NCI-H82 (cell line): ENCODE measurements at places on chromosomes 16 and 17.

DNA sequence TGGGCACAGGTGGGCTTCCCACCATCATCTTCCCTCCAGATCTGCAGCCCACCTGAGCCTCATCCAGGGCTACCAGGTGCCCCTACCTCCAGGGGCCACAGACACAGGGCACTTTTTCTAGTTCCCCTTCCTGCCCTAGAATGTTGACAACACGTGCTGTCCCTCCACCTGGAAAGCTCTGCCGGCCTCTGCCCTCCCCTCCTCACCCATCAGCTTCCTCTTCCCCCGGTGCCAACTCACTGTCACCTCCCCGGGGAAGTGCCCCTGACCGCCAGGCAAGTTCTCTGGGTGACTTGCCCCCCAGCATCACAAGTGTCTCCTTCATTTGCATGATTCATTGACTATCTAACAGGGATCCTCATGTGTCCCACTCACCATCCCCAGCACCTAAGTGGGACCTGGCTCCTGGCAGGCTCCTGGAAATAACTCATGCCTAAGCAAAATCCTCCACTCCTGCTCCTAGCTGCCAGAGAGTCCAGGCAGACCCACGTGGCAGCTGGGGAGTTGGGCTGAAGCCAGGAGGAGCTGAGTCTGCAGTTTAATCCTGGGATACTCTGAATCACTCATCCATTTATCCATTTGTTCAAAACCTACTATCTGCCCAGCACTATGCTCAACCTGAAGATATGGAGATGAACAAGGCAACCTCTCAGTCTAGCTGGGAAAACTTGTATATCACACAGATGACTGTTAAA is 304.4 kb downstream of the FOXL1 start:
- DNase-seq, result peak; percentile 77

GRCh38 chr17:27566671-27567562 is 64.1 kb upstream of the LGALS9 start:
- DNase-seq, result no peak

- peak; percentile 35 for DNase-seq
Observed at GRCh38 chr17:44977814-44978550, 9.9 kb upstream of the C1QL1 start.

DNA sequence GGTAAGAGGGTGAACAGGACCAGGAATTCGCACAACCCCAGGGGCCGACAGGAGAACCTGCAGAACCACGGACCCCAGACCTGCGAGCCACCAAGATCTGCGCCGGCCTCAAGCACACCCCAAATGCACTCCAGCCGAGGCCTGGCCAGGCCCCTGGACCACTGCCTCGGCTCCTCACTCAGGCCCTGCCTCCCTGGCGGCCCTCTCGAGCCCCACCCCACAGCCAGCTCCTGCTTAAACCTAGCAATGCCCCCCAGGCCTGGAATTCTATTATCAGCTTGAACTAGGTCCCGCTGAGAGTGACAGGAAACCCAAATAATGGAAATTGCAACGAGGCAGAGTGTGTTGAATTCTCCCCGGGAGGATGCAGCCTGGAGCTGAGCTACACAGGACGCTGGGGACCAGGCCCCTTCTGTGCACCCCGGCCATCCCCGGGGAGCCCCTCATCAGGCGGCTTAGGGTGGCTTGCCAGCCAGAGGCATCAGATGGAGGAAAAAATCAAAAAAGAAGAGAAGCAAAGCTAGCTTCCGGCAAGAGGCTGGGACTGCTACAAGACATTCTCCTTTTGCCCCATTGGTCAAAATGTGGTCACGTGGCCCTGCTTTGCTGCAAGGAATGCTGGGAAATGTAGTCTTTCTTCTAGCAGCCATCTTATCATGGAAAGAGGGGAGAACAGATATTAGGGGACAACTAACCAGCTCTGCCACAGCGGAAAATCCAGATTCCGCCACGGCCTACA is 2.4 kb upstream of the ENPP7 start:
- peak; percentile 95 for DNase-seq

DNA sequence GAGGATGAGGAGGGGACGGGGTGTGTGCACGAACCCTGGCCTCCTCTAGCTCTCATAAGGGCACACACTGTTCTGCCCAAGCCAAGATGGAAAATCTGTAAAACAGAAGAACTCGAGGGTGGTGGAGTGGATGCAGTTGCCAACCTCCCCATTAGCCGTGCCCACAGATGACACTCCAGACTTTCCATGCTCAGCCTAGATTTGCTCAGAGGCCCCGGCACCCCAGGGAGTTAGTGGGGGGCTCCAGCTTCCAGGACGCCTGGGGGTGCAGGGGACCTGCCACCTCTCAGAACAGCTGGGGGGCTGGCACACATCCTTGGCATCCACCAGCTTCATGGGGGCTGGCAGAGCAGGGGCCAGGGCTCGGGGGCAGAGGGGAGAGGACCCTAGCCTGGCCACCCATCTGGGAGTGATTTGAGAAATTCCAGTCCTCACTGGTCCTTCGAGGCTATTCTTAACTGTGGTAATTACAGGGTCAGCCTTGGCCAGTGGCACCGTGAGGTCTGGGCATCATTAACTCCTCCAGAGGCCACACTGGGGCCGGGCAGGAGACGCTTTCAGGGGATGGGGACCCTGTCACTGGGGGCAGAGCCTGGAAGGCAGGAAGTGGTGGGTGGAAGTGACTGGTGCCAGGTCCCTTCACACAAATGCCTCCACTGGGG is 14.3 kb downstream of the VASN start:
- no peak for DNase-seq

DNA sequence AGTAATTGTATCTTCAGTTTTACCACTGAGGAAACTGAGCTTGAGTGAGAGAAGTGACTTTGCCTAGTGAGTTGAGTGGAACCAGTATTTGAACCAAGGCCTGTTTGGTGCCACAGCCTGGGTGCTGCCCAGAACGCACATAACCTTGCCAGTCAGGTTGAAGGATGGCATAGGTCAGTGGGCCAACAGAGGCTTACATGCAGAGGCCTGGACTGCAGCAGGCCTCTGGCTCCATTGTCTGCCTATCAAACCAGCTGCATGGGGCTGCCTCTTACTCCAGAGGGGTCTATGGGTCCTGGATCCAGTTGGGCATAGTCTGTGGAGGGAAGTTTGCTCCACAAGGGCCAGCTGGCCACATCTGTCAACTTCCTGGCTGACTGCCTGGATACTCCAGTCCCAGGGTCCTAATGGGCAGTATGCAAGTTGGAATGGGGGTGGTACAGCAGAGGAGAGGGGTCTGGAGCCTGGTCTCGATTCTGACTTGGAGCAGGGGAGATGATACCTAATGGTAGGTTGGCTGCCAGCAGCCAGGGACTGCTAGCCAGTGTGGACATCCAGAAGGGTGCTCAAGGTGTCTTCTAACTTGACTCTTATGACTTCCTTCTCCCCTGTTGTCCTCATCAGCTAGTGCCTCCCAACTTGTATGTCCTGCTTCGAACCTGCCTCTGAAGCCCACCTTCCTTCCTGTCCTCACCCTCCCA is 11.1 kb upstream of the RNF112 start:
- DNase-seq, result no peak

GRCh38 chr17:38704606-38705522 is at the start of gene MLLT6:
TSS of gene MLLT6 (plus strand) at chr17:38705273. CDS start at chr17:38705633, 360 bp downstream.
- DNase-seq, result peak; percentile 86

DNA sequence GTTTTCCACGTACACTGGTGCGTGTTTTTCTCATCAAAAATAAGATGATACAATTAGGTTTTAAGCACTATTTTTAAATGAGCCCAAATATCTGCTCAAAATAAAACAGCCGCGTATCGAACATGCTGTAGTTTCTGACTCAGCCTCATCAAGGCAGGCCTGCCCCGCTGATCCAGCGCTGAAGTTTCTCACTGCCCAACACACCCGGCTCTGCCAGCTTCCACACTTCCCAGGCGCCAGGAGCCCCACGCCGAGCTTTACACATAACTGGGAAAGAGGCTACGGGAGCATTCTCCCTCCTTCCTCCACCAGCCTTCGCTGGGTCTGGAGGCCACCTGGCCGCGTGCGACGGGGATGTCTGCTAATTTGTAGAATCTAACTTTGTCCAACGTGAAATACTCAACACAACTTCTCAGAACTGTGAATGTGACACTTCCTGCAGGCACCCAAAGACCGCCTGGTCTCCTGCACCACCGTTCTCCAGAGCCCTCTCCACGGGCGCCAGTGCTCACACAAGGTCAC is 42.1 kb downstream of the MAP1LC3B start:
- no peak for DNase-seq

DNA sequence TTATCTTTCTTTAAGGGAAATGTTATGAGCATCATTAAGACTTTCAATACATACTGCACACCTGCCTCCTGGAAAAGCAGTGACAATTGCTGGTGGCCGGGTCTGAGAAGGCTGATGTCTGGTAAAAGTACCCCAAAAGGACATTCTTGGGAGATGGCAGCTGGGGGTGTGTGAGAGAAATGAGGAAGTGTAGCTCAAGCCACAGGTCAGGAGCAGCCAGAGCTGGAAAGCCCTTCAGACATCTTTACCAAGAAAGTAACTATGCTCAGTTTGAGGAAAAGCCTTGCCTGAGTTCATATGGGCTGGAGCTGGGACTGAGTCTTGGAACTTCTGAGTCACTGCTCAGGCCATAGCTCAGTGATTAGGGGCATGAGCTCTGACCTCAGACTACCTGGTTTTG is 94.7 kb upstream of the N4BP1 start:
- DNase-seq, result no peak

GRCh38 chr17:57832314-57833178 is 17.3 kb downstream of the MRPS23 start:
- DNase-seq, result peak; percentile 68

- DNase-seq, result no peak
Observed at GRCh38 chr17:14699574-14700185, 398.8 kb downstream of the HS3ST3B1 start.

DNA sequence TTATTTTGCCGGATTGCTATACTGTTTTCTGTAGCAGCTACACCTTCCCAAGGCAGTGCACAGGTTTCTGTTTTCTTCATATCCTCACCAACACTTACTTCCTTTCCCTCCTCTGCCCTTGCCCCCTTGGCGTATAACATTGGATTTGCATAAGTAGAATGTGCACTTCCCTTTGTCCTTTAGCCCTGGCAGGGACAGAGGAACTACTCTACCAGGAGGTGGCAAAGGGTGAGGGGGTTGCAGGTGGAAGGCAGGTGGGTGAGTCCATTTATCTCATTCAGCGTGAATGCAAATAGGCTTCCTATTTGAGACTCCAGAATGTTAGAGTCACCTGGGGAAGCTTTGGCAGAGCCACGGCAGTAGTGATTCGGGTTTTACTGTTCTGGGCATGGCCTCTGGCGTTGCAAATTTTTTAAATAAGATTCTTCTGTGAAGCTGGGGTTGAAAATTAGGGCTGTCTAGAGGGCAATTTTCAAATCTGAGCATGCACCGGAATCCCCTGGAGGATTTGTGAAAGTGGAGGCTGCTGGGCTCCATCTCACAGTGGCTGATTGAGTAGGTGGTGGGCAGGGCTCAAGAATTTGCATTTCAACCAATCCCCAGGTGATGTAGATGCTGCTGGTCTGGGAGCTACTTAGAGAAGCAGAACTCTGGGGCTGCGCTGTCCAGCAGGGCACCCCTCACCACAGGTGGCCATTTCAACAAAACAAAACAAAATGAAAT is 84.7 kb downstream of the PLCG2 start:
- no peak for DNase-seq

DNA sequence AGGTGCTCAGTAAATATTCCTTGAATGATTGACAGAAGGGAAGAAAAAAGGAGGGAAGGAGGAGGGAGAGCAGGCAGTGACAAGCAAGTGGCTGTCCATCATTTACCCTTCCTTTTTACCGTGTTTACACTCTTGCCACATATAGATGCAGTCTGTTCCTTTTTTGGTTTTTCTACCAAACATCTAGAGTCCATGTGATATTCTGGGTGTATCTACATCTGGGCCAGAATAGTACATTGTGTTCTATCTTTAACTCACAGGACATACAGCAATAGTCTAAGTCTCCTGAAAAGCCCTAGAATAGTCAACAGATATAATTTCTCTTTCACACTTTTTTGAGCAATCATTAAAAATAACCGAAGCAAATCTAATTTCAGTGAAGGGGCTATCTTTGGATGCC is 33.5 kb downstream of the KCNJ2 start:
- DNase-seq, result no peak

DNA sequence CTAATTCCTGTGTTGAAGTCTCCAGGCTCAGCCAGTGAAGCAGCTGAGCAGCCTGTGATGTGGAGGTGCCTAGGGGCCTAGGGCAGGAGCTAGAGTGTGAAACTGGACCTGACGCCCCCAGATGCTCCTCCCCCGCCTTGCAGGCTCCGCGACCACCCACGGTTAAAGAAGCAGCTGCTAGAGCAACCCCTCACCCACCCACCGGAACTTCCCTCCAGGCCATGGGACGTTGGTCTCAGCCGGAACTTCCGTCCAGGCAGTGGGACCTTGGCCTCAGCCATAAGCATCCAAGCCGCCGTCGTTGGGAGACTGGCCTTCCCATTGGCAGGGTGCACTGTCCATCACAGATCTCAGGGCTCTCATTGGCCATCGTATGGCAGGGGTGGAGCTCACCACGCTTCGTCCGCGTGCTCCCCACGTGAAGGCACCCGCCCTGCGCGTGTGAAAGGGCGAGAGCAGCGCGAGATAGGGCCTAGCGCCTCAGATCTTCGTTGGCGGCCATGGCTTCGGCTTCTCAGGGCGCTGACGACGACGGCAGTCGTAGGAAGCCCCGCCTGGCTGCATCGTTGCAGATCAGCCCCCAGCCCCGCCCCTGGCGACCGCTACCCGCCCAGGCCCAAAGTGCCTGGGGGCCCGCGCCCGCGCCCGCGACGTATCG is at the start of gene ADAD2:
ADAD2 (plus strand) TSS at position 427 of the 658 bp plus-strand sequence; CDS start at position 501, 74 bp downstream.
- no peak for DNase-seq

- DNase-seq, result peak; percentile 65
Observed at GRCh38 chr17:74780443-74781238, 4.5 kb upstream of the NAT9 start.
